GDM1 (cell line): ENCODE measurements at places on chromosomes 1 and 21.

- no peak for DNase-seq
Measured at GRCh38 chr21:44090325-44090724, 16.9 kb upstream of the PWP2 start.

DNA sequence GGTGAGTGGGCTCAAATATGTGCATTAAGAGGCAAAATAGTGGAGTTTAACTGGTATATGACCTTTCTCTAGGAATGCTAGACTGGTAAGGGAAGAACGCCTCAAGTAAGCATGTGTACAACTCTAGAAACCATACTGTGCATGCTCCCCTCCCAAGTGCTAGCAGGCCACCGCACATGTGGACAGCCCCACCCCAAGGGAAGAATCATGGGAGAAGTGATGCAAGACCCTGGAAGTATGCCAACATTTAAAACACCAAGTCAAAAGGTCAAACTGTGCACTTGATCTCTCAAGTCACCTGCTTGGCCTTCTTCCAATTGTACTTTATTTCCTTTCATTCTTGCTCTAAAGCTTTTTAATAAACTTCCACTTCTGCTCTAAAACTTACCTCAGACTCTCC lies 120.4 kb downstream of the WDR3 start:
- DNase-seq = no peak

DNA sequence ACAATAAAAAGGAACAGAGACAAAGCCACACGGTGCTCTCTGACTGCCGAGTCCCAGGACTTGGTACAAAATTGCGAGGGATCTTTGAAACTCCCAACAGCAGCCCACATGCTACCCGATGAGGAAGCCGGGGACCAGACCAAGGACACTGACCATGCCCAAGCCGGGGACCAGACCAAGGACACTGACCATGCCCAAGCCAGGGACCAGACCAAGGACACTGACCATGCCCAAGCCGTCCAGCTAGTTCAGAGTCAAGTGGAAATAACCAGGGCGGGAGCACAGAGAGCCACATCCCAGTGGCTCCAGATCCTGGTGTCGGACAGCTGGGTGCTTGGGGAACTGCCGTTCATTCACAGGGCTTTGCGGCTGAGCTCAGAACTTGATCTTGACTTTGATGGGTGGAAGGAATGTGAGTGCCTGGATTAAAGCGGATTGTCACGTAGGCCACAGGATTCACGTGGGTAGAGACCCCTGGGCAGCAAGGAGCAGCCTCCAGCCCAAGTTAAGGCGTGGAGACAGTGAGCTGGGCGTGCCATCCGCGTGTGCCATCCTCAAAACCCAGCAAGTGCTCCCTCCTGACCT lies 16.5 kb upstream of the TRAPPC10 start:
- DNase-seq = no peak

DNA sequence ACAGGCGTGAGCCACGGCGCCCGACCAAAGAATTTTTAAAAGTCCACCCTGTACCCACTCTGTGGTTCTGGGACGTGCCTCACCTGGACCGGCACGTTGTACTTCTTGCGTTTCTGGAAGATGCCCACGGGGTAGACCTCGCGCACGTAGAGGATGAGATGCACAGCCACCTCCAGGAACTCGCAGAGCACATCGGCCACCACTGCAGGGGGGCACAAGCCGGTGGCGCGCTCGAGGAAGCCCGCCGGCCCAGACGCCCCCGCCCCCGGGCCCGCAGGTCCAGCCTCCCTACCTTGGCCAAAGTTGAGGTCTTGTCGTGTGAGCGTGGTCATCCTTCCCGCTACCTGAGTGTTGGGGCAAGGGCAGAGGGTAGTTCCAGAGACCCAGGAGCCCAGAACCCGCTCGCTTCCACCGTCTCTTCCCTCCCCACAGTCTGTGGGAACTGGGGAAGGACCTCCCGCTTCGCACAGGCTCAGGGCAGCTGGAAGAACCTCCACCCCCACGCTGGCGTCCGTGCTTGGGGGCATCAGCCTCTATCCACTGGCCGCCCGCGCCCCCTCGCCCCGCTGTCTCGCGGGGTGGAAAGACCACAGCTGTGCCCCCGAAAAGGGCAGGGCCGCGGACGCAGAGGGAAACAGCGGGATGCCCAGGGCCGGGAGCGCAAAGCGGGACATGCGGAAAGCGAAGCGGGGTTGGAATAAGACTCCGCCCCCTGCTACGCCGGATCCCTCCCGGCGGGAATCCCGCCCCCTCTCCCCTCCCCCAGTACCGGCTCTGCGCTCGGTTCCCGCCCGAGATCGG lies 478 bp downstream of the MAD2L2 start:
- no peak for DNase-seq

- no peak for DNase-seq
Measured at GRCh38 chr1:25699500-25700143, 83.0 kb downstream of the MAN1C1 start.

- no peak for DNase-seq
Measured at GRCh38 chr1:181391301-181391900, 91.9 kb upstream of the CACNA1E start.

GRCh38 chr1:33682371-33682770 lies 181.5 kb upstream of the HMGB4 start:
- DNase-seq = no peak

DNA sequence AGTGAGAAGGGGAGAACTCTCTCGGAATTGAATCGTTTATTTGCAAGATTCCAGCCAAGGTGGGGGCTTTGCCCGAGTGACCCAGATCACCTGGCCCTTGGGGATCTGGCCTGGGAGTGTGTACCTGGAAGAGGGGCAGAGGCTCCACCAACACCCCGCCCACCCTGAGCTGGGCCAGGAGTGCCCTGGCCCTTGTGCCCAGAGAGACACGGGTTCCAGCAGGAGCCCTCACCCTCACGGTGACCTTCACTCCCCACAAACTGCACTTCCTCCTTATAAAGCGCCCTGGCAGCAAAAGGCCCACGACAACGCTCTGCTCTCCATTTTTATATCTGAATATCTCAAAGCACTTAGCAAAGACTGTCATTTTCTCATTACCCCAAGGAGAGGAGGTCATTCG lies 16.6 kb downstream of the CASZ1 start:
- no peak for DNase-seq

DNA sequence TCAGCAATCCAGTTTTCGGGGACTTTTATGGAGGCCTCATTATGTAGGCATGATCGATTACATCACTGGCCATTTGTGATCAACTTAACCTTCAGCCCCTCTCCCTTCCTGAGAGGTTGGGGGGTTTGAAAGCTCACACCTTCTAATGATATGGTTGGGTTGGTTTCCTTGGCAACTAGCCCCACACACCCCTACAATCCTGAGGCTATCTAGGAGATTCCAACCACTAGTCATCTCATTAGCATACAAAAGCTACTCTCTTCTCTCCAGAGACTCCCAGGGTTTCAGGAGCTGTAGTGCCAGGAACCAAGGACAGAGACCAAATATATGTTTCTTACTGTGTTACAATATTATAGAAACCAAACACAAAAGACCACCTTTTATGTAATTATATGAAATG lies 35.2 kb upstream of the ZNF326 start:
- no peak for DNase-seq

GRCh38 chr1:67084765-67085318 lies 30.9 kb upstream of the SLC35D1 start:
- DNase-seq = no peak

- DNase-seq = no peak
Measured at GRCh38 chr1:184156521-184157393, 105.2 kb downstream of the TSEN15 start.
